ENCODE measurements at places on chromosomes 2 and 18.

GRCh38 chr2:187869195-187869594 lies 315.0 kb upstream of the TFPI start:
- no peak for DNase-seq

DNA sequence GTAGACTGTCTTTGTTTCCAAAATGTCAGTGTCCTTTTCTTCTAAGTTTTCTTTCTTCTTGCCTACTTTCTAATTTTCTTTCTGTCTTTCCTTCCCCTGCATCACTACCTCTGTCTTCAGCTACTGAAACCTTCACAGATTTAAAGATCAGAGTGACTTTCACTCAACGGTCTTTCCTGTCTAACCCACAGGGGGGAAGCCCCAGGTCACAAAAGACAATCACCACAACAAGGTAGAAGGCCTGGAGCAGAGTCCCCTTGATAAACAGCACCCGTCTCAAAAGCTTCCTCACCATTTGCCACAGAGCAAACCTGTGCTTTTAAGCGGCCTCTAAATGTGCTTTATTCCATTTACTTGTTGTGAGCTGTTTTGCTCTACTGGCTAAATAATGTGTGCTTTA lies 665.4 kb downstream of the BCL11A start:
- no peak for DNase-seq

DNA sequence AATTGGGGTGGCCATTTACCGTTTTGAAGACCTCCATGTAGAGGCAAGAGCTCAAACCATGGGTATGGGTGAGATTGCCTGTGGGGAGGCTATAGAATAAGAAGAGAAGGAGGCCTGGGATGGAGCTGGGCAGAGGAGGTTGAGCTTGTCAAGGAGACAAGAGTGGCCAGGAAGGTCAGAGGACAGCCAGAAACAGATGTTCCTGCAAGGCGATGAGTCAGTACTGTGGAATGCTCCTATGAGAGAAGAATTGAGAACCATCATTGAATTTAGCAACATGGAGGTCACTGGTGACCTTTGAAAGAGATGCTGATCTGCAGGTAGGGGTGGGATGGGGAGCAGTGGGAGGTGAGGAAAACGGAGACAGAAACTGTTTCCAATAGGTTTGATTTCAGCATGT lies 3.5 kb downstream of the ACSL3 start:
- DNase-seq, result no peak

DNA sequence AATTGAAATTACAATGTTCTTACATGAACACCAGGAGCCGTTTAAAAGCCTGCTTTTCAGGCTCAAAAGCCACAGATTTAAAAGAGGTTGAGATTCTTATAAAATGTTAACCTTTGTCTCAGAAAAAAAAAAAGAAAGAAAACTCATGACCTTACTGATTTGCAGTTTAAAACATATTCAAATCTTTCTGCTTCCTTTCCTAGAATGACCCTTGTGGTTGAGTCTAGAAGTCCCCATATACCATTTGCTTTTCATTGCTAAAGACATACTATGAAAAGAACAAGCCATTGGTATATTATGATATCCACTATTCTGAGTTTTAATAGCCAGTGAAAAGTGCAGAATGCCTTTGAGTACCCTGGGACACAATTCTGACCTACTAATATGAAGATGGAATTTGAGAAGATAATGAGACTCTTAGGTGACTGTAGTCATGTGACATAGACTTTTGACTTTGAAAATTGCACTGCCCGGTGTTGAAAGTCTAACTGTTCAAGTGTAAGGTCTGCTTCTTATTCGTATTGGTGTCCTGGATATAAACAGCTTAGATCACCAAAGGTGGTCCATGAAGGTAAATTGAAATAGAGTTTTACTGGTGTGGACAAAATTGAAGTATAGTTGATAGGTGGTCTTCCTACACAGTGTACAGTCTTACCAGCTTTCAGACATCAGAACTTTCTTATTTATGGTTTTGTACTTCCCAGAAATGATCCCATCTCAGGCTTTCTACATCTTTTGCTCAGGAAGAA lies 117.0 kb downstream of the DOCK10 start:
- DNase-seq, result no peak

- DNase-seq, result no peak
These were observed 9.3 kb downstream of the MAPRE3 start for GRCh38 chr2:26979741-26980140.

DNA sequence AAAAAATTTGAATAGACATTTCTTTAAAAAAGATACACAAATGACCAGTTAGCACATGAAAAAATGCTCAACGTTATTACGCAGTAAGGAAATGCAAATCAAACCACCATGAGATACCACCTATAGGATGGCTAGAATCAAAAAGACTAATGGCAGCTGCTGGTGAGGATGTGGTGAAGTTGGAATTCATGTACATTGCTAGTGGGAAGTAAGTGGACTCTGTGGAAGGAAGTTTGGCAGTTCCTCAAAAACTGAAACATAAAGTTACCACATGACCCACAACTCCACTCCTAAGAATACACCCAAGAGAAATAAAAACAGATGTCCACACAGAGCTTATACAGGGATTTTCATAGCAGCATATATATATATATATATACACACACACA lies 51.2 kb downstream of the MBP start:
- DNase-seq, result no peak

DNA sequence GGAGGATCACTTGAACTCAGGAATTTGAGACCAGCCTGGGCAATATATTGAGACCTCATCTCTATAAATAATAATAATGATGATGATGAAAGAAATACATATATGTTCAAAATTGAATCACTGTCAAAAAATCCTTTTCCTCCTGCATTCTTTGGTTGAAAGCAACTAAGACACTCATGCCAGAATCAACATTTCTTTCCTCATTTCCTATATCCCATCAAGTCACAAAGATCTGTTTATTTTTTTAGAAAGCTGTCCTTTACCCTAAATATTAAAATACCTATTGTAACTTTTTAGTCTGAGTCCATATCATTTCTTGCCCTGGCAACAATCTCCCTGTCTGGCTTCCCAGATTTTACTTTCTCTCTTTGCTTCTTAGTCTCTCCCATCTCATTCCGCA lies 31.8 kb upstream of the PPP4R3B start:
- DNase-seq, result no peak

GRCh38 chr2:217609952-217610351 lies 392.8 kb downstream of the TNS1 start:
- DNase-seq, result no peak

DNA sequence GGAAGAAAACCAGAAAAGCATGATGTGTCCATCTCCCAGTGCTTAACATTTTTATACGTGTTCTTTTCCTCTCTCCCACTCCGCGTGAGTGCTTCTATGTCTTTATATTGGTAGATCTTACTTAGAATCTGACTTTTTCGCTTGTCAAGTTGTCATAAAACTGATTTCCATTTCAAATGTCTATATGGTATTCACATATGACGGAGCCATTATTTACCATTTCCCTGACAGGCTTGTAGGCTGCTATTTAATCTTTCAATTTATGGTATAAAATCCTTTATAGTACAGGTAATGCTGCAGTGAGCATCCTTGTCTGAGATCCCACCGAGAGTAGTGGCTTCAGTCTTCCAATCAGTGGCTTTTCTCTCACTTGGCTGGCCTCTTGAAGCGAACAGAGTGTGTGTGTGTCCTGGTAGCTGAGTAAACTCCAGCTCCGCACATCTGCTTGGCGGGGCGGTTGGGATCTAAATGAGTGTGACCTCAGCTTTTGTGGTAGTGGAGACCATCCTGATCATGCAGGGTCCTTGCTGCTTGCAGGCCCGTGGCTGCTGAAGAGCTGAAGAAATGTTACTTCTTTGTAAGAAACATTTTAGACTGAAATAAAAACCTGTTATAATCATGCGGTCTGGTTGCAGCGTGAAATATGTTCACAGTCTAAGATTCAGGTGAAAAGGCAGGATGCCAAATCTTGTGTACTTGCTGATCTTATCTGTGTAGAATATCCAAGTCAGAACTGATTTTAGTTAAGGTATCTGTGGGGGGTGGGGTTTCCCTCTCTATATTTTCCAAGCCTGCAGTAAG lies 40.2 kb downstream of the INPP4A start:
- peak; percentile 65 for DNase-seq

GRCh38 chr2:43024515-43025011 lies 201.8 kb downstream of the ZFP36L2 start:
- DNase-seq, result no peak

DNA sequence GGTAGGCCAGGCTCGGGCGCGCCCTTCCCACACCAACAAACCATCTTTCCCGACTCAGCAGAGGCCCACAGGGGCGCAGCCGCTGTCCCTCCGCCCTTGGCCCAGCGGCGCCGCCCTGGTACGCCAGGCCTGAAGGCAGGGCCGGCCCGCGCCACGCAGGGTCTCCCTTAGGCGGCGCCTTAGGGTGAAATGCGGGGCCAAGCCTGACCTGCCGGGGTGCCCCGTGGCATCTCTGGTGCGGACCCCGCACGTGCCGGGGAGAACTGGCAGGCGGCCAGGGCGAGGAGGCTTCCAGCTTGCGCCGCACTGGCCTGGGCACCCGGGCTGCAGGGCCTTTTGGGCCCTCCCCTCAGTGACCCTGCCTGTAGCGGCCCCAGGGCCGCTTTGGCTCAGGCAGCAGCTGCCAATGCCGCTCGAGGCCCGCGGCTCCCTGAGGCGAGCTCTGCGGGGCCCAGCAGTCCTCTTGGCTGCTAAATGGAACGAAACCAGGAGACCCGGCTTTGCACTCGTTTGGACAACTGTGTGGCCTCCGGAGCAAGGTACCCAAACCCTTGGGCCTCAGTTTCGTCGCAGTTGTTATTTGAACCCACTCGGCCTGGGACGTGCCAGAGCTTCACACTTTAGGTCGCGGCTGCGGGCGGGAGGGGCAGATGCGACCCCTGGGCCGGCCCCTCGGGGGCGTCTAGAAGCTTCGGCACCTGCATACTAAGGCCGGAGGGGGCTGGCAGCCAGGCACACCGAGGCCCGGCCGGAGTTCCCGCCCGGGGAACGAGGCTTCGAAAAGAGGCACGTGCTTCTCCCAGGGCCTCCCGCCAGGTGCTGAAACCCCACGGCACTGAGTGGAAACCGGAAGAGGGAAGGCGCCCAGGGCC lies 8.5 kb downstream of the OTX1 start:
- DNase-seq, result peak; percentile 88

DNA sequence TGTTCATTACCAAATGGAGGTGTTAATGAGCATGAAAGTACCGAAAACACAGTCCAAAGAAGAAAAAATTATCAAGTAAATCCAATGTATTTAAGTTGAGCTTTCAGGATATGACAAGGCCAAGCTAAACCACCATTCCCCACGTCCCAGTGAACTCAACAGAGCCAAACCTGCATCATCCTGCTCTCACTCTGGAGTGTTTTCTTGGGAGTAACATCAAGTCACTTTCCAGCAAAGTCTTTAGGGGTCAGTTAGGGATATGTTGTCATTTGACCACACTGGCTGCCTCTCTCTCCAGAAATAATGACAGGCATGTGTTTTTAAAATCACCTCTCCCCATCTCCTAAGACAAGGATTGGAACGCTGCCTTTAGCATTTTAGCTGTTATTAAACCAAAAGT lies 140.5 kb downstream of the SRBD1 start:
- DNase-seq, result no peak

DNA sequence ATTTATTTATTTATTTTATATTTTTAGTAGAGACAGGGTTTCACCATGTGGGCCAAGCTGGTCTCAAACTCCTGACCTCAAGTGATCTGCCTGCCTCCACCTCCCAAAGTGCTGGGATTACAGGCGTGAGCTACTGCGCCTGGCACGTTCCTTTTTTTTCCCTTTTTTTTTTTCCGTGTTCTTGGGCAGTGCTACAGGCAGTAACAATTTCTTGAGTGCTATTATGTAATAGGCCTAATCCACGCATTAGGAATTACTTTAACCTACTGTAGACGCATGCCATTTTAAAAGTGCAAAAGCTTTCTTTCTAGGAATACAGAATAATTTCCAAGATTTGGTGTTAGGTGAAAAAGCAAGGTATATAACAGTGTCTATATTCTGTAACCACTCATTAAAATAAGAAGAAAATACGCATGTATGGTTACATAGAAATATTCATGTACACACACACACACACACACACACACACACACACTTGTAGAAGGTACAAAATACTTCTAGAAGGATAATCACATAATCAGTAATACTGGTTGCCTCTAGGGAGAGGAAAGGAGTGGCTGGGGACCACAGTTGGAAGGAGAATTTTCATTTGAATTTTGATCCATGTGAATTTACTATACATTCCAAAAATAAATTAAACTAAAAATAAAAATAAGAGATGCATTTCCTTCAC lies 92.3 kb downstream of the METTL8 start:
- DNase-seq, result no peak

GRCh38 chr18:39072970-39073369 lies 1507.4 kb upstream of the CELF4 start:
- no peak for DNase-seq

DNA sequence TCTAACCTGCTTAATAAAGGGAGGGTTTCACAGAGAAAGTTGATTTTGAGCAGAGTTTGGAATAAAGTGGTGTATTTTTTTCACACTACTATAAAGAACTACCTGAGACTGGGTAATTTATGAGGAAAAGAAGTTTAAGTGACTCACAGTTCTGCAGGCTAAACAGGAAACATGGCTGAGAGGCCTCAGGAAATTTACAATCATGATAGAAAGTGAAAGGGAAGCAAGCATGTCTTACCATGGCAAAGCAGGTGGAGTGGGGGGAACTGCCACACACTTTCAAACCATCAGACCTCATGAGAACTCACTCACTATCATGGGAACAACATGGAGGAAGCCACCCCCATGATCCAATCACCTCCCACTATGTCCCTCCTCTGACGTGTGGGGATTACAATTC lies 546.7 kb downstream of the EPHA4 start:
- no peak for DNase-seq

- DNase-seq, result no peak
These were observed 235.2 kb downstream of the SH3RF3 start for GRCh38 chr2:109364217-109364616.

DNA sequence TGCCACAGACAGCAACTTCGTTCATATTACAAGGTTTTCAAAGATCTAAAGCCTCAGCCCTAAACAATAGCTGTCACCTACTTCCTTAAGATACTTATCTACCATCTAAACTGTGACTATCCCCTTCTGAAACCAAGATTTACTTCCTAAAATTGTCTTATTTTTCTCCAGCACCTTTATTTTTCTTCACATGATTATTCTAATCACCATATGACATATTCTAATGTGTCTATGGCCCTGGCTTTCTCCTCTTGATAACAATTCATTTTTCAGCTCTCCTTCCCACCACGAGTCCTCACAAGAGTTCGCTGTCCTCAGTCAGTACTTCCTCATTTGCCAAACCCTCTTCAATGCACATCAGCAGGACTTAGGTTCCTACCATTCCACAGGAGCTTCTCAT lies 53.9 kb downstream of the RTTN start:
- DNase-seq, result no peak
